ENCODE measurements at places on chromosomes 16 and 17.
A peak's percentile ranks its signal among the peaks of the same experiment; 100 is the strongest.

GRCh38 chr16:47732523-47733111 is 271.5 kb downstream of the PHKB start:
- DNase-seq: no peak

DNA sequence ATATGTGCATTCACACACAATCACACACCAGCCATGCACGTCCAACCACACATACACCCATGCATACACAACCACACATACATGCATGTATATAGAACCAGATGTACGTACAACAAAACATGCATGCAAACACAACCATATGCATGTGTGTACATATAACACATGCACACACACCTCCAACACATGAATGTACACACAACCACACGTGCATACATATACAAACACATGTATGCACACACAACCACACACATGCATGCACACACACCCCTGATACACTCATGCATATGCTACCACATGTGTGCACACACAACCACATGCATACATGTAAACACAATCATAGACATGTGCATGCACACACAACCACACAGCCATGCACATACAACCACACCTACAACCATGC is 52.0 kb upstream of the SDK2 start:
- no peak for DNase-seq

DNA sequence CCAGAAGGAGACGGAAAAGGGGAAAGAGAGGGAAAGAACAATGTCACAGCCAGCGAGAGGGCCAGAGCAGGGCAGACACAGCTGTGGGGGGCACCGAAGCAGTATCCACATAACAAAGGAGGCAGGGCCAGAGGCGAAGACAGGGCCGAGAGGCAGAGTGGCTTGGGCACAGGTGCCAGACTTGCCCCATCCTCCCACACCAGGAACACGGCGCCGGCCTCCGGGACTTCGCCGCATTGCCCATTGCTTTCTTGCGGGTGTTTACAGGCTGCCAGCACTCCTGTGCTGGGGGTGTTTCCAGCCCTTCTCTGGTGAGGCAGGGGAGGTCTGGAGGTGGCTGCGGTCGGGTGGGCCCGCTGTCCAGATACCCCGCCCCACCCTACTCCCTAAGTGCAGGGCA is 78.0 kb downstream of the ENGASE start:
- no peak for DNase-seq

DNA sequence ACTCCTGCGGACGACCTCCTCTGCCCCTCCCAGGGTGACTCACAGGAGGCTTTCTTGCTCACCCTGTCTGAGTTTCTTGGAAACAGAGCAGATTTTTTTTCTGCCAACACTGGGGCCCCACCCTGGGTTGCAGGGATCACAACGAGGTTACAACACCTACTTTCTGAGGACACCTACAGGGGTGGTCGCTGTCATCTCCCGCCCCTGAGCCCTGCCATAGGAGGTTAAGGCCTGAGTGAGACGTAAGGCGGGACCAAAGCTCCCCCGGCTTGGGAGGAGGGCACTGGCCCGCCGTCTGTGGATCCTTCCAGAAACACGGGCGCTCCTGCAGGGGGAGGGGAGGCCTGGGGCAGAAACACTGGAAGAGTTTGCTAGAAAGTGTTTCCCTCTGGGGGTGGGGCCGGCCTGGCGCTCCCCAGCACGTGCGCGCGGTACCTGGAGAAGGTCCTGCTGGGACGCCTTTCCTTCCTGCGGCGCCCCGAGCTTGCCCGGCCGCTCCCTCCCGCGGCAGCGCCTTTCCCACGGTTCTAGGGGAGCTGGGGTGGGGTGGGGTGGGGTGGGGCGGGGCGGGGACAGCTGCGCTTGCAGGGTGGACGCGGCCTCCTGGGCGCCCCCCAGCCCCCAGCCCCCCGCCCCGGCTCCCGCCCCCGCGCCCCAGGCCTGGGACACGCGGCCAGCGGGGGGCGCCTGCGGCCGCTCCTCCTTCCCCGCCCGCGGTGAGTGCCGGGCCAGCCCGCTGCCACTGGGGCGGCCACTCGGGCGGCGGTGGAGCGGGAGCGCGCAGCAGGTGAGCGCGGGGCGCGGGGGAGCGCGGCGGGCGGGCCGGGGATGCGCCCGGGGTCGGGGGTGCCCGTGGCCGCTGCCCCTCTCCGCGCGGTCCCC is 20.7 kb upstream of the ADCY7 start:
- DNase-seq: peak; percentile 35

- DNase-seq: peak; percentile 64
Observed at GRCh38 chr17:61412860-61413660, 13.4 kb downstream of the TBX2 start.

GRCh38 chr17:22277595-22277994 is 585.3 kb downstream of the KCNJ18 start:
- DNase-seq: no peak

GRCh38 chr17:60640503-60640902 is 37.1 kb upstream of the BCAS3 start:
- no peak for DNase-seq

GRCh38 chr16:20310421-20311395 is 16.6 kb downstream of the GP2 start:
- DNase-seq: no peak

- no peak for DNase-seq
Observed at GRCh38 chr17:60993497-60993896, 315.8 kb downstream of the BCAS3 start.

DNA sequence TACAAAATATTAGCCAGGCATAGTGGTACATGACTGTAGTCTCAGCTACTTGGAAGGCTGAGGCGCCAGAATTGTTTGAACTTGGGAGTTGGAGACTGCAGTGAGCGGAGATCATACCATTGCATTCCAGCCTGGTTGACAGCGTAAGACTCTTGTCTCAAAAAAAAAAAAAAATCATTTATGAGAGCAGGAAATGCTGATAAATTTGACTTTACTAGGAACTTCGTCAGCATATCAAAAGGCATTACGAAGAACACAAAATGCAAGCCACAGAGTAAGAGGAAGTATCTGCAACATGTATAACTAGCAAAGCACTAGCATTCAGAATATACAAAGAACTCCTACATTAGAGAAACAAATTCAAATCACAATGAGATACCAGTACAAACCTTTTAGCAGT is 279.3 kb downstream of the ZFHX3 start:
- DNase-seq: no peak

DNA sequence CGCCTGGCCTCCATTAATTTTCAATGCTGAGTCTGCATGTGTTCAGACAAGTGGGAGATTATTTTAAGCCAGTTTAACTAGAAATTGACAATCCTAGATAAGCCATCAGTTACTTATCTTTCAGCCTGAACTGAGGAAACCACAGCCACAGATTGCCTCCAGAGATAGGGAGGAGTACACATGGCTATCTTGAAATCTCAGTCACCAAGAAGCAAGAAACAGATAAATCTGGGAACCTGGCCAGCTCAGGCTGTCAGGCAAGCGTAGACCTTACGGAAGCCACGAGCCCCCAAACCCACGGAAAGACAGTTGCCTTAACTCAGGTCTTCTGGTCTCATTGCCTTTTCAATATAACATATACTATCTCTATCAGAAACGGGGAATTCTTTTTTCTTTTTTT is 2.0 kb upstream of the GLG1 start:
- DNase-seq: no peak

GRCh38 chr17:58006560-58006923 is 504 bp downstream of the SRSF1 start:
- DNase-seq: peak; percentile 82

DNA sequence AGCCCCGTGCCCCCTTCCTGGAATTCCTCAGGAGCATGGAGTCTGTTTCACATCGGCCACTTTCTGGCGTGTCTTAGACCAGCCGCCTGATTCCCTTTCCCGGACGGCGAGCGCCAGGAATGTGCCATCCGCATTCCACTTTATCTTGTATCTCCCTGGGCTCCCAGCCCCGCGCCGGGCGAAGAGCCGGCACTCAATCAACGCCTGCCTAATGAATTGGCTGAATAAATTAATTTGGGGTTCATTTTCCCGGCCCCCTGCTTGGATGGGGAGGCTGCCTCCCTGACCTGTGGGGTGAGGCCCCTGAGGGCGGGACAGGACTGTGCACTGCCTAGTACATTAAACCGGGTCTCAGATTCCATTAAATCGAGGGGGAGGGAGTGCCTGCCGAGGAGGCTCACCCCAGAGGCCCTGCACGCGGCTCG is 282.3 kb upstream of the TNRC6C start:
- DNase-seq: no peak

DNA sequence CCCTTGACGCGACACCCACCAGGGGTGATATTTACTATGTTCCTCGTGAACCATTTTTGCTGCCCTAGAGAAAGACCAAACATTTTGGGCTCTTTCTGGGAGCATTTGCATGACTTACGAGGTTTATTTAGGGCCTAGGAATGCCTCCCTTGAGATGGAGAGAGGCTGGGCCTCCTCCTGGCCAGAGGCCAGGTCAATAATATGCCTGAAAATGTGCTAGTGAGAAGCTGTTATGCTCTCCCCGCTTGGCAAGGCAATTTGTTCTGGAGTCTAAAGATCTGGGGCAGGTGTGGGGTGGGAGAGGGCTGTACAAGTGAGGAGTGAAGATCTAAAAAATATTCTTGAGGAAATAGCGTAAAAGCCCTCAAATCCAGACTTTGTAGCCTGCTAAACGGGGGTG is 587.3 kb upstream of the CDH5 start:
- no peak for DNase-seq

- no peak for DNase-seq
Observed at GRCh38 chr16:68126395-68126794, 41.2 kb downstream of the NFATC3 start.

- no peak for DNase-seq
Observed at GRCh38 chr17:68497885-68498319, 14.3 kb upstream of the PRKAR1A start.

DNA sequence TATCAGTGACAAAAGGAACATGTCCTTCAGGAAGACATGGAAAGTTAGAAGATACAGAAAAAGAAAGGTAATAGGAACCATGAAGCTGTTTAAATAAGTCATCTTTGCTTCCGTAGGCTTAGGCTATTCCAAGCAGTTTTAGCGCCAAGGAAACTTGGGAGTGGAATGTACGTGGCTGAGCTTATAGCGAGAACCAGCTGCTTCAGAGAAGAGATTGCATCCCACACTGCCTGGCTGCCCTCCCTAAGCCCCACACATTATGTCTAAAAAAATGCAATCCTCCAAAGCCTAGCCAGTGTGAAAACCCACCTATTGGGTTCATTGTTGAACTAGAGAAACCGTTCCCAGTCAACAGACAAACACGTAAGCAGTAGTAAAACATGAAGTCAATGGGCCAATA is 149.9 kb downstream of the SLC39A11 start:
- DNase-seq: no peak

DNA sequence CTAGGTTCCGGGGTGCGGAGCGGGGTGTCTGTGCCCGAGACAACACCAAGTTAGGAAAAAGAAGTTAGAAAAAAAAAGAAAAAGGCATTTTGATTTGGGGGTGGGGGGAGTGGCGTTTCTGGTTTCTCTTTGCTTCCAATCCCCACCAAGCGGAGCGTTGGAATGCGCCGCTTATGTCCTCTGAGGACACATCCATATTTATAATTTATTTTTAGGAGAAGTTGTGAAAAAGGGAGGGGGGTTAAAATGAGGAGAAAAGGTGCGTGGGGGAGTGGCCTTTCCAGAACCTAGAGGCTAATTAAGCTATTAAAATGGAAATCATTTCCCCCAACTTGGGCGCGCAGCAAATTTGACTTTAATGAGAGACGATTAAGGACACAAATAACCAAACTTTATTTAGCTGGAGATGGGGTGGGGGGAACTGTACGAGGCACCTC is 232.1 kb downstream of the MRTFB start:
- DNase-seq: no peak

DNA sequence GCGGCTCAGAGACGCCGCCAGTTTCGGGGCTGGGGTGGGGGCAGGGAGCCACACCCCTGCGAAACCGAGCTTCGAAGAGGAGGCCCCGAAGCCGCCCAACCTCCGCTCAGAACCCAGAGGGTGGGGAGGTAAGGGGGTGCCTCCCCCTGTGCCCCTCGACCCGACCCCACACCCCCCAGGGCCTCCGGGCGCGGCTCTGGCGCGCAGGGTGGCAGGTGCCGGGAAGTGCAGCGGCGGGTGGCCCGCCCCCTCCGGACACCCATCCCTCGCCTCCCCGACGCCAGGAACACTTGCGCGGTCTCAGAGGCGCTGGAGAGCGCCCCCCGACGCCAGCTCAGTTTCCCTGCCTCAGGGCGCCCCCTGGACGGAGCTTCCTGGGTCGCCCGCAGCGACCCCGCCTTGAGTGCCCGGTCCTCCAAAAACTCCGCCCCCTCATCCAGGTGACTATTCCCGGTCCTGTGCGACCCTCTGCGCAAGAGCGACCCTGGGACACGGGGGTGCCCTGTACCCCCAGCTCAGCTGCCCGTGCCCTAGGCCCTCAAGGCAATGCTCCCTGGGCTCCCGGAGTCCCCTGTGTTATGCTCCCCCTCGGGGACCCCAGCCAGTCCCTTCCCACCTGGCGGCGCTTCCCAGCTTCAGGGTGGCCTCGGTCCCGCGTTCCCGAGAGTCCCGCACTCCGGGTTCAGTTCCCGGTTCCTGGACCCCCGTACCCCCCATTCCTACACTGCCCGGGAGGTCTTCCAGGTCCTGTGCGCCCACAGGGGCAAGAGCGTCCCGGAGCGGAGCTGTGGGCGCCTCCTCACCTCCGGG is 562 bp downstream of the PPL start:
- peak; percentile 75 for DNase-seq

DNA sequence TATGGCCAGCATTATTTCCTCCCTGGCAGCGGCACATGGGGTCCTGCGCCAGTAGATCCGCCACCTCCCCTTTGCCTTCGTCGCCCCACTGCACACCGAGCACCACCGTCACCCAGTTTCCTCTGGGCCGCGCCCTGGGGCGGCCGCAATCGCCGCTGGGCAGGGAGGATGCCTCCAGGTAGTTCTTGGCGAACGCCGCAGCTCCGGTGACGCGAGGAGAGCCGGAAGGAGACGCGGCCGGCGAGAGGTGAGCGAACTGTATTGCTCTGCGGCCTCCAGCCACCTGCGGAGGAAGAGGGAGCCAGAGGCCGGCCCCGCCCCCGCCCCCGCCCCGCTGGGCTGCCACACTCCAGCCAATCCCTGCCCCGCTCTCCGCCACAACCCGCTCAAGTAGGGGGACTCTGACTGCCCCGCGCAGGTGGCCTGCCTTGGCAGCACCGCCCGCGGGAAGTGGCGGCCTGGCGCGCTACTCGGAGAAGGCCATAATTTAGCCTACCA is 11.8 kb upstream of the SLFN13 start:
- DNase-seq: peak; percentile 60

- DNase-seq: no peak
Observed at GRCh38 chr16:72825912-72826621, 221.9 kb downstream of the ZFHX3 start.

- no peak for DNase-seq
Observed at GRCh38 chr16:17474037-17474436, 3.3 kb upstream of the XYLT1 start.

GRCh38 chr16:88566158-88566557 is 4.0 kb upstream of the ZC3H18 start:
- no peak for DNase-seq

GRCh38 chr17:16442141-16442540 is 26.8 kb downstream of the TRPV2 start:
- DNase-seq: no peak

- DNase-seq: no peak
Observed at GRCh38 chr17:48470388-48471034, 40.5 kb upstream of the SKAP1 start.

- DNase-seq: peak; percentile 37
Observed at GRCh38 chr17:42608305-42609181, 631 bp downstream of the RETREG3 start.

- no peak for DNase-seq
Observed at GRCh38 chr16:2082171-2082982, 34.6 kb downstream of the TSC2 start.

GRCh38 chr16:49461517-49461951 is 87.9 kb downstream of the C16orf78 start:
- DNase-seq: no peak
